ENCODE measurements at places on chromosomes 2 and 18.

- DNase-seq: no peak
Observed at GRCh38 chr2:235864302-235864701, 303.9 kb downstream of the GBX2 start.

GRCh38 chr2:241494311-241494908 lies 14.0 kb downstream of the STK25 start:
- DNase-seq: no peak

DNA sequence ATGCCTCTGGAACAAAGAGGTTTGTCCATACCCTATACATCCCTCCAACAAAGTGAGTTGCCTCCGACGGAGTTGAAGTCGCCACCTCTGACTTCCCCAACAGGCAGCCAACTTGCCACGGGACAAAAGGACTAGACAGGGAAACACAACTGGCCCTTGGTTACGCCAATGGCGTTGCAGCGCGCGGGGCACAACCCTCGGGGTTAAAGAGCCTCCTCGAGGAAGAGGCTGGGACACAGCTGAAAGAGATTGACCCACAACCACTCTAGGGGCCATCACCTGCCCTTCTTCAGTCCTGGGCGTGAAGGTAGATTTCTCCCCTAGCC lies 545 bp downstream of the GTF3C2 start:
- DNase-seq: peak; percentile 53

DNA sequence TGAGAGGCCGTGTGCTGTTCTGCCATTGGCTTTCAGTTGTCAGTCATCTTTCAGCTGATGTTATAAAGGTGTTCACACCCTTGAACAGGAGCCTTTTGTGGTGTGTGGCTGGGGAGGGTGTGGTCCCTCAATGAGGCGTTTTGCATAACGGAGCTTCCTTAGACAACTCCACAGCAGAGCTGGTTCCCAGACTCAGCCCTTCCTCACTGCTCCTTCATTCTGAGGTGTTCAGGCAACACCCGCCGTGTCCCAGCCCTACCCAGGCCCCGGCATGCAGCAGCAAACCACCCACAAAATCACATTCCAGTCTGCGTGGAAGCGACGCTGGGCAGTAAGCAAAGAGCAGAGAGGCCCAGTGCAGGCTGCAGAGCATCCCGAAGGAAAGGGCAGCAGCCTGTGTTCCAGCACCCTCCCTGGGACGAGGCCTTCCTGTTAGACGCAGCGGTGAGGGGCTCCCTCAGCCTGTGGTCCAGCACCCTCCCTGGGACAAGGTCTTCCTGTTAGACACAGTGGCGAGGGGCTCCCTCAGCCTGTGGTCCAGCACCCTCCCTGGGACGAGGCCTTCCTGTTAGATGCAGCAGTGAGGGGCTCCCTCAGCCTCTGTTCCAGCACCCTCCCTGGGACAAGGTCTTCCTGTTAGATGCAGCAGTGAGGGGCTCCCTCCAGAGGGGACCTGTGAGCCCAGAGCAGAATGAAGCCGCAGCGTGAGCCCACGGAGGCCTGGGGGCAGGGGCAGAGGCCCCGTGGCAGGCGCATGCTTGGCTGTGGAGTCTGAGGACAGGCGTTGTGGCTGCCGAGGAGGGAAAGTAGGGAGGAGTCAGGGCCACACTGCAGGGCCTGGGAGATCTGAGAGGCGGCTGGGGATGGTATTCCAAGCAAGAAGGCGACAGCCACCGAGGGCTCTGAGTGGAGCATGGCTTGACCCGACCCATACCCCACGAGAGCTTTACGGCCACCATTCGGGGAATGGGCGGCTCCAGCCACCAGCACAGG lies 201.8 kb upstream of the HDAC4 start:
- DNase-seq: no peak

DNA sequence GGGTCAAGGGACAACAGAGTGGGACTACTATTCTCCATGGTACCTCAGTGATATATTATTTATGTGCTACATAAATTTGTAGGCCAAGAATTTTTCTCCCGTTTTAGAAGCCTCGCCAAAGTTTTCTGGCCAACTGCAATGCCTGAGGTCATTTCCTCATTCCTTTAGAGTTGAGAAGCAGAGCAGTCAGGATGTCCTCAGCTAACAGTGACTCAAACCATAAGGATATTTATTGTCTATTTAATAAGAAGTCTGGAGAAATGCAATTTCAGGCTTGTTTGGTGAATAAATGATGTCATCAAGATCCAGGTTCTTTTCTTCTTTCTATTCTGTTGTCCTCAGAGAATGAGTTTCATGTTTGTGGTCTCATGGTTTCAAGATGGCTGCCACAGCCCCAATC lies 91.0 kb downstream of the ADCYAP1 start:
- no peak for DNase-seq

DNA sequence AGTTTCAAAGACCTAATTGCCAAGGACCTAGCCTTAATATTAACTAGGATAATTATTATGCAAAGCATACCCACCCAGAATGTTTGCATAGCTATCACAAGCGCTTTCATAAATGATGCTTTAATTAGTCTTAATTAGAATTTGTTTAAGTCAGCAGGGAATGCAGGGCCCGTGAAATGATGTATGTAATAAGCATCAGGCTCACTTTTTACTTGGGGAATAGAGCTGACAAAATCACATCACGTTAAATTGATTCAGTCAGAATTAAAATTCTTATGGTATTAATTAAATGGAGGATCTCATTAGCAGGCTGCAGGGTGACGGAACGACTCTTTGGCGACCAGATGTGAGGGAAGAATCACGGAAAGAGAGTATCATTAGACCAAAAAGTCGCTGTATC lies 264.5 kb downstream of the GPD2 start:
- DNase-seq: no peak

GRCh38 chr2:119294671-119295070 lies 71.0 kb downstream of the STEAP3 start:
- DNase-seq: no peak

DNA sequence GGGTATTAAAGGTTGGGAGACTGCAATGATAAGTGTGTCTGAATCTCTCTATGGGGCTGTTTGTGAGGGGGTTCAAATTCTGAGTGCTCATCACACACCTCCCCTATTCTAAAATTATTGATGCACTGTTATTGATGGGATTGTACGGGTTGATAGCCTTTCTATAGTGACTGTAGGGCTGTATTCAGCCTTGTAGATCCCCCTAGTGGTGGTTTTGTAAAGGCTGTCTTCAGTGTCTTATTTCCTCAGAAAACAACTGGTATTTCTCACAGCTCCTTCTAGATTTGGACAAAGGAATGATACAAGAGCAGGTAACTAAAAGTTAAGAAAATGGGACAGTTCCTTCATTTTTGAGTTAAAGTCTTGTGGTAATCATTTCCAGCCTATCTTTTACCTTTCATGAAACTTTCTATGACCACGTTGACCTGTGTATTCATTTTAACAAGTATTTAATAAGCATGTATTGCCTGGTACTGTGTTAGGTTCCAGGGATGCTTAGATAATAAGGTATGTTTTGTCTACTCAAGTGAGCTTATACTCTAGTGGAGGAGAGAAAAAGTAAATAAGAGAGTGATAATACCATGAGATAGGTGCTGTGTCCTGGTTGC lies 21.2 kb downstream of the SMAD4 start:
- DNase-seq: no peak

DNA sequence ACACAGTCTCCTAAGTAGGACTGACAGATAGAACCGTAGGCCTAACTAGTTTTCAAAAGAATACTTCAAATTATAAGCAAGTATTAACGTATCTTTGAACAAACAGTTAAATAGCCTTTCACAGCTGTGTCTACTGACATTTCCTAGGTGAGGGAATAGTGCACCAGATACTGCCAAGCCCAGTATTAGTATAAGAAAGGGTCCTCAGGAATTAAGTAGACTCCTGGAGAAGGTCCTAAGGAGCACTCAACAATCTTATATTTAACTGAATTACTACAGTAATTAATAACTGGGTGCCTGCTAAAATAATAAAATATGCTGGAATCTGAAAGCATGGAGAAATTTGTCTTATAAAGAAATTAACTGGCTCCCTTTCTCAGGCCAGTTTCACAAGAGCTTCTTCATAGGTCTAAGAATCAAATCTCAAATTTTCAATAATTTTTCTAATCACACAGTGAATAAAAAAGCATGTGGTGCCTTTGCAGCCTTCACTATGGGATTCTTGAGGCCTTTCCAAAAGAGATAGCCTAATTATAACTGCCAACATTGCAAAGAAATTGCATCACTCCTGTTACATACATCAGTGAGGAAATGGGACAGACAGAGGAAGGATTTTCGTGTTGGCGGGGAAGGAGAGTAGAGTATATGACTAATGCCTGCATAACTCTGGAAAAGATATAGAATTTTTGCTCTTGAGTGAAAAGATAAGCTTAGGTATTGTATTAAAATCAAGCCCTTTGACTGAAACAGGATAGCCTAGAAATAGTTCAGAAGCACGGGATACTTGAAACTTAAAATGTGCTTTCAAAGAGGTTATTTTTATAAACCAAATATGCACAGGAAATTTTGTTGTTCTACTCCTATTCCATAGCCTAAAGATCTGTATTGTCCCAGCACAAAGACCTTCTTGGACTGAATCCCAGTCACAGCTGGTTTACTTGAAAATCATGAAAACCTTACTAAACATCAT lies 228.6 kb upstream of the STK17B start:
- no peak for DNase-seq

- no peak for DNase-seq
Observed at GRCh38 chr18:38557006-38557405, 991.4 kb upstream of the CELF4 start.

DNA sequence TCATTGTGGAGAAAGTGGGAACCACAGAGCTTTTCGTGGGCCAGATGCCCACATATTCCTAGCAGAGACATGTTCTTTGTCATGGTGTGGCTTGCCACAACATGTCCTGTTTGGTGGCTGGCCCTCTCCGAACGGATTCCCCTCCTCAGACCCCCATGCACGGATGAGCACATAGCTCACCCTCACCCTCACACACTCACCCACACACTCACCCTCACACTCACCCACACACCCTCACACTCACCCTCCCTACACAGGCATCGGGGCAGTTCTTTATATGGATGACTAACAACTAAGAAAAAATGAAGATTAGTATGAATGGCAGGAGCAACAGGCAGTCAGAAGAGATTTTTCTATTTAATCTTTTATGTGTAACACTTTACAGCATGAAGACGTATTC lies 149.9 kb downstream of the ZNF236 start:
- no peak for DNase-seq

GRCh38 chr2:179226203-179226960 lies 38.2 kb downstream of the SESTD1 start:
- peak; percentile 55 for DNase-seq

GRCh38 chr2:186159101-186159500 lies 327.0 kb upstream of the ZC3H15 start:
- no peak for DNase-seq

DNA sequence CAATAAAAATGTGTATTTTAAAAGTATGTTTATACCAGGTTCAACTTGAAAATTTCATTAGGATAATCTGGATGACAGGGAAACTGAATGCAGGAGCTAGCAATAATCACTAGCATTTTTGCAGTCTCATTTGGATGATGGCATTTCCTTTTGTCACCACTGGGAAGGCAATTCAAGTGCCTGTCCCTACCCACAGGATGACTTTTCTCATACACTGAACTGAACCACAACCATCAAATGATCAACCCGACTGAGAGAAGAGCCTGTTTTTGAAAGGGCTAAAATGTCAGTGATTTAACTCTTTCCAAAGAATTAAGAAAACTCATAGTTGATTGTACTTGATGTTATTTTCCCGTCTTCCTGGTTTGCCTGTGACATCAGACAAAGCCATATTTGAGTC lies 115.0 kb downstream of the FAM124B start:
- DNase-seq: no peak

- no peak for DNase-seq
Observed at GRCh38 chr2:161233858-161234431, 73.7 kb downstream of the TANK start.

- DNase-seq: no peak
Observed at GRCh38 chr2:61423714-61424113, 47.2 kb downstream of the USP34 start.

DNA sequence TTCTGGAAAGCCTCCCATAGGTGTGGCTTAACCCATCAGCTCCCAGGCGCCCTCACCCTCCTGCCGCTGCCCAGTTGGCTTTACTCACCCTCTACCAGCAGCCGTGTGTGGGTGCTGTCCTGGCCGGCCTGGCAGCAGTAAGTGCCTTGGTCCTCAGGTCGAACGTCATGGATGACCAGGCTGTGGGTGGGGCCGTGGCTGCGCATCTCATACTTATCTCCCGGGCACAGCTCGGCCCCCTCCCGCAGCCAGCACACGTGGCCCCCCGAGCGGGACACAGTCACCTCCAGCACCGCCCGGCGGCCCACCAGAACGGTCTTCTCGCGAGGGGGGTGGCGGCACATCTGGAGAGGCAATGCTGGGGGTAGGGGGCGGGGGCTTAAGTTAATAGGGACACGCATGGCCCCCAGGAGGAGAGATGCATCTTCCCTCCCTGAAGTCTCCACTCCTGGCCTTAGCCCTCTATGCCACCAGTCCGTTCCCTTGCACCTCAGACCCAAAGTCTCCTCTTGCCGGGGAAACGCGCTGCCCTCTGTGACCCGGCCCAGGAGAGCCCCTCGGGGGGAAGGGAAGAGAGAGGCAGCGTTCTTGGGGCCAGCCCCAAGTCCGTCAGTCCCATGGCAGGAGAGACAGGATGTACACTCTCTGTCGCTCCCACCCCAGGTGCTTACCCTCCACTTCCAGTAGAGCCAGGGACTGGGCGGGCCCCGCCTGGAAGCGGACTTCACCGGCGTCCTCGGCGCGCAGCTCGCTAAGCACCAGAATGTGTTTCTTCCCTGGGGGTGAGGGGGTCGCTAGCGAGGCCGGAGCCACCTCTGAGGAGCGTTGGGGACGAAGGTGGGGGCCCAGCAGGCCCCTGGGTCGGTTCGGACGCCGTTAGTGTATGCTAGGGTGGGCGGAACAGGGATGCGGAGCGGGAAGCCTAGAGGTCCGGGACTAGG lies 7.9 kb downstream of the TMEM198 start:
- DNase-seq: peak; percentile 61

DNA sequence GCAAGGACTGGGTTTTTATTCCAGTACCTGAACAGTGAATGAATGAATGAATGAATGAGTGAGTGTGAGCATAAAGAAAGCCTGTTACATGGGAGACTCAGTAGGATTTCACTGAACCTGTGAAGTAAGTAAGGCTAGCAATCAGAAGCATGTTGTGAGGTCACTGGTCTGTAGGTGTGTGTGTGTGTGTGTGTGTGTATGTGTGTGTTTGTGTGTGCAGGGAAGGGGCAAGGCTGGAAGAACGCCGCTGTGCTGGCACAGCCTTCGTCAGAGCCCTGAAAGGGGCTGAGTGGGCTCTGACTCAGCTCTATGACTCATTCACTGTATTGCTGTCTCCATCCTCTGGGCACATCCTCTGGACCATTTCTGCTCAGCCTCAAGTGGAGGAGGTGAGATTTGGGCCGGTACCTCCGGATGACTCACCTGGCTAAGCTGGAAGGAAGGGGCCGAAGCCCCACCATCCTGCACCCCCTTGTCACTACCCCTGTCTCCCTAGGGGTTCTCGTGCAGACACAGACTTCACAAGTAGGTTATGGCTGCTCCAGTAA lies 51.4 kb upstream of the MRPL33 start:
- no peak for DNase-seq

Data from NCI-H510A (cell line).